Stimulated activated CD8-positive, alpha-beta memory T cell treated with anti-CD3 and anti-CD28 coated beads, Interleukin-15, amount 100 ng/mL, for 48 hours (primary cell): ENCODE measurements at places on chromosomes 2 and 18.

- no peak for DNase-seq
Measured at GRCh38 chr2:231709636-231709980, 1.3 kb downstream of the PTMA start.

DNA sequence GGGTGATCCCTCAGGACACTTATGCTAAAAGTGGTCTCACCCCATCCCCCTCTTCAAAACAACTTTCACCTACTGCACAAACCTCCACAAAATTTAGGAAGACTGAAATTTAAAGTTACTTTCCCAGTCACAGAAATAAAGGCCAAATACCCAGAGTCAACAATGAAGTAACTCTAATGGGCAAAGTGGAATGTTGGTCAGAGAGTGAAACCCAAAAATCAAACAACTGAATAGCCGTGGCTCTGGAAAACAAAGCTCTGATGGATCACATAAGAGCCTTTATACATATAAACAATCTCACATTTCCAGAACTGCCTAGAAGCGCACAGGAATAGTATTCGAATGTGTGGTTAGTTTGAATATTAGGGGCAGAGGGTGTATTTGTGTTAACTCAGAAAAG, 4.7 kb downstream of the ACVR1 start:
- no peak for DNase-seq

DNA sequence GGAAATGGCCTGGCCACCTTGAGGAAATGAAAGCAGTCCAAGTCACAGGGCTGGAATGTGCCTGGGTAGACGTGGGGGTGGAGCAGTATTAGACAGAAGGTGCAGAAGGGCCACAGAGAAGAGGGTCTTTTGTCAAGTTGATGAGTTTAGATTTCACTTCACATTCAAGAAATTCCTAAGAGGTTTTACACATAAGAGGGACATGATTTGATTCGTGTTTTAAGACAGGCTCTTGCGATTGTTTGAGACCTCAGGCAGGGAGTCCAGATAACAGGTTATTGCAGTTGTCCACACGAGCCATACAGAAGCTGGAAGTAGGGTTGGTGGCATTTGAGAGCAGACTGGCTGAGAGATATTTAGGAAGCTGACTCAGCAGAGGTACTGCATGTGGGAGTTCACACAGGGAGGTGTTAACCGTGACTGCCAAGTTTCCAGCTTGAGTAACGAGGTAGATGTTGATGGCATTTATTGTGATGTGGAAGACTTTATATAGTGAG, 64.6 kb downstream of the NEB start:
- no peak for DNase-seq

DNA sequence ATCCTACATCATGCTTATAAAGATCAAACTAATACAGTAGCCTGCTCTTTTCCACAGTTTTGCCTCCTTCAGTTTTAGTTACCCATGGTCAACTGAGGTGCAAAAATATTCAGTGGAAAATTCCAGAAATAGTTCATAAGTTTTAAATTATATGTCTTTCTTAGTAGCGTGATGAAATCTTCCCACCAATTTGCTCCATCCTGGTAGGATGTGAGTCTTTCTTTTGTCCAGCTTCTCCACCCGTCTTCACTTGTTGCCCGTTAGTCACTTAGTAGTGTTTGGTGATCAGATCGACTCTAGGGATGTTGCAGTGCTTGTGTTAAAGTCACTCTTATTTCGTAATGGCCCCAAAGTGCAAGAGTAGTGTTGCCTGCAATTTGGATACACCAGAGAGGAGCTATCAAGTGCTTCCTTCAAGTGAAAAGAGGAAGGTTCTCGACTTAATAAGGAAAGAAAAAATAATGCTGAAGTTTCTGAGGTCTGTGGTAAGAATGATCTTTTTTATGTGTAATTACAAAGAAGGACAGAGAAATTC, 57.0 kb downstream of the CEP192 start:
- DNase-seq: no peak

- DNase-seq: peak; percentile 65
Measured at GRCh38 chr2:37585982-37586621, 85.3 kb downstream of the CDC42EP3 start.

DNA sequence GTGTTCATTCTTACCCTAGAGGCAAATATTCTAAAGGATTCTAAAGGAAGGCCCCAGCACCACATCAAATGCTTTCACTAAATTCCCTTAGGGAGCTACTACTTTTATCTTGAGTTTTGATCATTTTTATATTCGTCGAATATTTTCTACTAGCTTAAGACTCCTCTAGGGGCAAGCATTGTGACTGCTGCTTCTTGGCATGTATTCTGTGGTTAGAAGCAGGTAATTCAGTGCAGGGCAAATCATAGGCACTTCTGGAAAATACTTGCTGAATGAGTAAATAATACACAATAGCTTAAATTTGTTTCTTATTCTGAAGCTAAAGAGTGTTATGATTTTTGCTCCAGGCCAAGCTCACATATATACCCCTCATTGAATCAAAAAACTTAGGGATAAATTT, 136.4 kb downstream of the LRP2 start:
- no peak for DNase-seq

DNA sequence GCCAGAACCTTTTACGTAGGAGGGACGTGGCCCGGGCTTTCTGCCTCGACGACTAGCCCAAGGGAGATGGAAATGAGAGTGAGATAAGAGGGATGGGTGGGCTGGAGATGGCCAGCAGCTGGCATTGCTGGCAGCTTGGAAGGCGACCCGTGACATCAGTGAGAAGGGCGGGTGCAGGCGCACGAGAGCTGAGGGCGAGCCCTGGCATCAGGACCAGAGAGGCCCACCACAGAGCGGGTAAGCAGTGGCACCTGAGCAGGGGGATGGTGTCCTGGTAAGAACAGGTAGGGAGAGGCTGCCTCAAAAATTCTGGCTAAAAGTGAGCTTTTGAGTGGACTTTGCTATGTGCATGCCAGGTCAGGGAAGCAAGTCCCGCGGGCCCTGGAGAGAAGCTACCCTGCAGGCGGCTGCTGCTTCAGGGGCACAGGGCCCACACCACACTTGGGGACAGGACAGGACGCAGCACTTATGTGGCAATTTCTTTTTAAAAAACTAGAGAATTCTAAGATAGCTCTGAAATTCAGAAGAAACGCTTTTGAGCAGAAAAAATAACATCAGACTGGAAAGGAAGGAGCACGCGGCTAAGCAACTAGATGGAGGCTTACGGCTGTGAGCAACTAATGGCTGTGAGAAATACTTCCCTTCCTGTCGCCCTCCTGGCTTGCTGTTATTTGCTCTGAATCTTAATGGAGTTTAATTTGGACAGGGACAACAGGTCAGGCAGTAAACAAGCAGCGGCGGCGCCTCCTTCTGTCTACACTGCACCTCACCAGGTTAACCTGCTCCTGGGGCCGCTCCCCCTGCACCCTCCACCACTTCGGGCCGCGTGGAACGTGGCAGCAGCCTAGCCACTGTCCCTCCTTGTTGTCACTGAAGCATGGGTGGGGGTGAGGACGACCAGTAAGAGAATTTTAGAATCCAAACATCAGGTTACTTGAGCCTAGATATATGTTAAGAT, 20.5 kb downstream of the THAP4 start:
- DNase-seq: no peak

DNA sequence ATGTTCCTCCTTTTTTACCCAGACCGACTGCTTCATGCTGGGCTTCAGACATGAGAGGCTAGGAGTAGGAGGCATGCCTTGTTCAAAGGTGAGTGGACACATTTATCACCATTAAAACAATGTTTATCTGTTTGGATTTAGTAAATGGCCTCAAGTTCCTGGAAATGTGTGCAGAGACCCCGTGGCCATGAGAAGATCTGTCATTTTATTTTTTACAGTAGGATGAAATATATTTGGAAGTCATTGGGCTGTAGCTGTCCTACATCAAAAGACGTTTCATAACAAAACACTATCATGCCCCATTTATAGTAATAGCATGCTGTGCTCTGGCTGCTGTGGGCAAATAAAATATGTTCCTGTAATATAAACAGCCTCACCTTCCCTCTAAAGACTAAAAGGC, 403.9 kb upstream of the TNP1 start:
- DNase-seq: no peak

DNA sequence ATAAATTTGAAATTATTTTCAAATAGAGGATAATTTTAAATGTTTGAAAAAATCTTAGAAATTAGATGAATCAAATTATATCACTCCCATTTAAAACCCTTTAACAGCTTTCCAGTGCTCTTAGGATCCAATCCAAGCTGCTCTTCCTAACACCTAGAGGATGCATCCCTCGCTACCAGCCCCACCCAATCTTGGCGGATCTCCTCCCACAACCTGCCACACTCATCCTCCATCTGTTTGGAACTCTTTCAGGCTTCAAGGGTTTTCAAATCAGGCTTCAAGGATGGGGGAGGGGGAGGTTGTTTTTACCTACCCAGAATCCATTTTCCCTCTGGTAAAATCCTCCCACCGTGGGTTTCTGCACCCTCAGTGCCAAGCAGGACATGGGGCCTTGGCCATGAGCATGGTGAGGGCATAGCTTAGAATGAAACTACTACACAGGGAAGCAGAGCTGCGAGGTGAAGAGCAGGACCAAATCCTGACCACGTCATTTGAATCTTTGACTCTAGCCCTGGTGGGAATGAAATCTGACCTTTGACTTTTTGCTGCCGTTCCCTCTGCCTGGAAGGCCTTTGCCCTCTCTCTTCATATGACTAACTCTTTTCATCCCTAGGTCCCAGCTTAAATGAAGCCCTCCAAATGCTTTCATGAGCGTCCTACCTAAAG, 113.0 kb upstream of the MAPRE2 start:
- DNase-seq: no peak

DNA sequence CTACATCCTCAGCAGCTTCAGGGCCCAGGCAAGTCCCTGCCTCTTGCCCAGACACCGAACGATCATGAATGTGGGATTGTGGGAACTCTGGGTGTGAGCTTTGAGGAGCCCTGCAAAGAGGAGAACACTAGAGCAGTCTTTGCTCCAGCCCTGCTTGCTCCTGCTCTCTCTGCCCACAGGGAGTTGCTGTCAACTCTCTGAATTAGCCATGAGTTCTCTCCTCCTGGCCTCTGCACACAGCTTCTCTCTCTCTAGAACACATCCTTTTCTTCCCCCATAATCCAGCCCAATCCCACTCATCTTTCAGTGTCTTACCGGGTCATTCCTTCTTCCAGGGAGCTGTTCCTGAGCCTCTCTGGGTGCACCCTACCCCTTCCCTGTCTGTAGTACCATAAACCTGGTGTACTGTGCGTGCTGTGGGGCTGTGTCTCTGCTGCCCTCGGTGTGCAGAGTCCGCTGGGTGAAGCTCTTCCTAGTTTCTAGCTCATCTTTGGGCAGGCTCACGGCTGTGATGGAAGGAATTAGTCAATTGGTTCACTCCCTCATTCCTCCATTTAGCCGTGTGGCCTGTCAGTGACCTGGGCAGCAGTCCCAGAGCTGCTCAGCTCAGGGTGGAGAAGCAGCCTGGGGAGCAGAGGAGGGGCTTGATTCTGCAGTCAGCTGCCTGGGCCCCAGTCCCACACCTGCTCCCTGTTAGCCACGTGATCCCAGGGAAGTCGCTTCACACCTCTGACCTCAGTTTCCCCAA, 132.9 kb upstream of the HDAC4 start:
- no peak for DNase-seq

- DNase-seq: no peak
Measured at GRCh38 chr2:56210291-56210690, 26.5 kb downstream of the CCDC85A start.

- DNase-seq: no peak
Measured at GRCh38 chr18:3380384-3380961, 69.5 kb upstream of the TGIF1 start.

GRCh38 chr18:79763407-79763806, 34.3 kb upstream of the KCNG2 start:
- DNase-seq: no peak

DNA sequence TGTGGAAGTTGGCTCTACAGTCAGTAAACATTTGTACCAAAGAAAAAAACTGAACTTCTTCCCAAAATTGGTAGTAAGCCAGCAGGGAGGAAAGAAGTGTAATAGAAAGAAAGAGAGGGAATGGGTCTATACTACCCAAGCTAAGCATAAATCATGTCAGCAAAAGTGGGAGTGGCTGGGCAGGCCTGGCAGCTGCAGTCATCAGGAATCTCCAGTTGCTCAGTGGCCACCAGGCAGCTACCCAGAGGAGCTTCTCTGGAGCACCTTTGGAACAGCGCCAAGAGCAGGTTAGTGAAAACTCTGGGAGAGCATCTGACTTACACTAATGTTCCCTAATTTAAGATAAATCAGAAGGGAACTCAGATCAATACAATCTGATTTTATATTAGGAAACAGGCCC, 14.3 kb downstream of the FRZB start:
- DNase-seq: no peak

- DNase-seq: no peak
Measured at GRCh38 chr18:48719974-48720654, 181.3 kb downstream of the CTIF start.

GRCh38 chr2:437756-438393, 150.0 kb upstream of the ALKAL2 start:
- no peak for DNase-seq

GRCh38 chr2:238326801-238327365, 6.6 kb downstream of the TRAF3IP1 start:
- no peak for DNase-seq

DNA sequence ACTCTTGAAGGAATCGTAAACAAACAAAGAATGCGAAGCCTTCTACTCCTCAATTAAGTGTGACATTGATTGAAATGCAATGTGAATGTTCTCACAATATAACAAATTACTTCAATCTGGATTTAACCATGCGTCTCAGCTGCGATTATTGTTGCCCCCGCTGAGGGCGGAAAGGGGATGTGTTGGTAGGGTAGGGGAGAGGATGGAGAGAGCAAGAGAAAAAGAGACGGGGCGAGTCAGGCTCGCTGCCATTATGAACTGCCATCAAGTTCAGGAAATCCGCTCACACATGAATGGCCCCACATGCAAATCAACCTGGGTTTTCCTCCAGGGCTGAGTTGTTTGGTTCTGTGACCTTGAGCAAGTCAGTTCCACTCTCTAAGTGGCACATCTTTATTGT, 129.8 kb downstream of the PXDN start:
- DNase-seq: no peak

- DNase-seq: no peak
Measured at GRCh38 chr18:35592298-35592697, 10.8 kb downstream of the GALNT1 start.
